ENCODE measurements at places on chromosomes 1 and 21. TPM values are rescaled to one million over a fixed set of nuclear protein-coding genes. Genes with fewer than 3 reads are reported as not detected.

Gene PALMD
- total RNA-seq = 6.0 TPM

Gene FLG2
- total RNA-seq = not detected

Gene MCM3AP
- total RNA-seq = 77.4 TPM

Gene RAB3B
- 63.4 TPM for total RNA-seq

Gene COL11A1
- 0.45 TPM for total RNA-seq

Gene DIO1
- total RNA-seq = not detected

Gene GBP2
- 19.8 TPM for total RNA-seq

Gene IL20
- total RNA-seq = not detected

Gene TNFRSF18
- not detected for total RNA-seq

Gene CRYAA
- not detected for total RNA-seq

Gene OLIG1
- total RNA-seq = not detected

Gene C1orf56
- total RNA-seq = 0.82 TPM

Gene ATP1A4
- not detected for total RNA-seq

Gene PRKAA2
- total RNA-seq = 0.16 TPM

Gene TMEM269
- total RNA-seq = not detected

Gene CFAP74
- total RNA-seq = not detected

Gene CFAP126
- not detected for total RNA-seq

Gene KCNK1
- total RNA-seq = 2.9 TPM

Gene UBL4B
- total RNA-seq = not detected

Gene NUP210L
- 0.09 TPM for total RNA-seq

Gene CR1
- total RNA-seq = not detected

Gene TINAGL1
- total RNA-seq = 99.8 TPM

Gene S100A8
- total RNA-seq = not detected

Gene BRINP3
- 2.3 TPM for total RNA-seq

Gene ANKRD35
- 3.9 TPM for total RNA-seq

Gene CHIA
- total RNA-seq = not detected

Gene NTNG1
- 2.0 TPM for total RNA-seq

Gene SOX13
- total RNA-seq = 3.3 TPM

Gene FCAMR
- total RNA-seq = not detected

Gene ERO1B
- total RNA-seq = 1.5 TPM

Gene CHODL
- 5.7 TPM for total RNA-seq

Gene CCDC28B
- 6.0 TPM for total RNA-seq

Gene ALDH4A1
- 9.5 TPM for total RNA-seq

Gene LRRN2
- not detected for total RNA-seq

Gene NECTIN4
- not detected for total RNA-seq

Gene LRRC7
- total RNA-seq = not detected

Gene RNF223
- not detected for total RNA-seq

Gene SYT11
- total RNA-seq = 19.5 TPM

Gene CNKSR1
- total RNA-seq = not detected

All from fibroblast of the aortic adventitia (primary cell).